ENCODE measurements at places on chromosomes 1 and 21.
A peak's percentile ranks its signal among the peaks of the same experiment; 100 is the strongest.

DNA sequence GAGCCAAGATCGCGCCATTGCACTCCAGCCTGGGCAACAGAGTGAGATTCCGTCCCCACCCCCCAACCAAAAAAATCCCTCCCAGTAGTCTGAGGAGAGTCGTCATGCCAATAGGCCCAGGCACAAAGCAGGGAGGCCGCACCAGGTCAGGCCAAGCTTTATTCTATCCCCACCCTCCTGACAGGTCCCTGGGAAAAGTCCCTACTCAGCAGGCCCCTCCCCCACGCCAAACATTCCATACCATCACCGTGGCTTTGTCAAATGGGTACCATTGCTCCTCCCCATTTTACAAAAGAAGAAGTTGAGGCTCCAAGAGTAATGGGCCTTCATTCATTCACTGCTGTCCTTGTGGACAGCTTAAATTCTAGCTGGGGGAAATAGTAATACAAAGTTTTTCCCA lies 5.3 kb downstream of the GPR3 start:
- DNase-seq = no peak

DNA sequence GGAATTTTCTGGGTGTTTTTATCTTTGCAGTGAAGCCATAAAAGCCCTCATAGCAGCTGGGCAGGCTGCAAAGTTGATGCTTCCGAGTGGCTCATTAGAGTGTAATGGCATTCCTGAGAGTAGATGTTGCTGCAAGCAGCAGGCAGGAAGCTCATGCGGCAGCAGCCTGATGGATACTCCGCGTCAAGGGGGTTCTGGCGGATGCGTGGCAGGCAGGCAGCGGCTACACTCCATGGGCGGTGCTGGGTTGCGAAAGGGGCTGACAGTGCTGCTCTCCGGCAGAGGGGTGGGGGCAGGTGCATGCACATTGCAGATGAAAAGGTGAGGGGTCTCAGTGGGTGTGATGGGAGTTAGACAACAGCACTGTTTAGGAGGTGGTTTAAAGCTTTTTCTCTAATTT lies 93.2 kb upstream of the AJAP1 start:
- DNase-seq = no peak

GRCh38 chr1:47192458-47193384 lies 2.9 kb upstream of the PDZK1IP1 start:
- DNase-seq = peak; percentile 30

GRCh38 chr1:246065592-246065991 lies 441.5 kb downstream of the SMYD3 start:
- no peak for DNase-seq

- no peak for DNase-seq
Observed at GRCh38 chr1:161073474-161074121, 3.9 kb upstream of the ARHGAP30 start.

DNA sequence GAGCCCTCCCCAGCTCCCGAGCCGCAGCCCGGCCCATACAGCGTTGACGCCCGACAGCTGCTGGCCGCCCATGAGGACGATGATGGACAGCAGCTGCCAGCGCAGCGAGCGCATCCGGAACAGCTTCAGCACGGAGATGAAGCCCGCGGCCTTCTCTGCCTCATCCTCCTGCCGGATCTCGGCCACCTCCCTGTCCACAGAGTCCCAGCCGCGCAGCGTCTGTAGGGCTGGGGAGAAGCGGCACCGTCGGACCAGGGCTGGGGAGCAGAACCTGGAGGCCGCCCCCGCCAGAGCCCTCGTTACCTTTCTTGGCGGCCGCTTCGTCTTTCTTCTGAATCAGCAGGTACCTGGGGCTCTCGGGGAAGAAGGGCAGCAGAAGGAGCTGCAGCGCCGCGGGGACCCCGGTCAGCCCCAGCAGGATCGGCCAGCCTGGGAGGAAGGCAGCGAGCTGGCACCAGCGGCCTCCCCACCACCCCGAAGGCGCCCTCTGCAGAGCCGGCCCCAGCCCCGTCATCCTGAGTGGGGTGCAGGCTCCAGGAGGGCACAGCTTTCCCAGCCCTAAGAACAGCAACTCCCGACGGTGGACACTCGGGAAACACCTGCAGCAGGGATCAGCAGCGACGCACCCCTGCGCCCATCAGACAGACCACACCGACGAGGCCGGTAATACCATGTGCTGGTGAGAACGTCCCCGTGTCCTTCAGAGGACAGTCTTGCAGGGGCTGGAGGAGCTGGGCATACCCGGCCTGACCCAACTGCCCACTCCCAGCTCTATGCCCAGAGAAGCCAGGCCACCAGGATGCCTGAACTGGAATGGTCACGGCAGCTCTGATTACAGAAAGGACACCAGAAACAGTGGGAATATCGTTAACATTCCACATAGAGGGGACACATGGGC lies 13.8 kb upstream of the SLC2A7 start:
- no peak for DNase-seq

DNA sequence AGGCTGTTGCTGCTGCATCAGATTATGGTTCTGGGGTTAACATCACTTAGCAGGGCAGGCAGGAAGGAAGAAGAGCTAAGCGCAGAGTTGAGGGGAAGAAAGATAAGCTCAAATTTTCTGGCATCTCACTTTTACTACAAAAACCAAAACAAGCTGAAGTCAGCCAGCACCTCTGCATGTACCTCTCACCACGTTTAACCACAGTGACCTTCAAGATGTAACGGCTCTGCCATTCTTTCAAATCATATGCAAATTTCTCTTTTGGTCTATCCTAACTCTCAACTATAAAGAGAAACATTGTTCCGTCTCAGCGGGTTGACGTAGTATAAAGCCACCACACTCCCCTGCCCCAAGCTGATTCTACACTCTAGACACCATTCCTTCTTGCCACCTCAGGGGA lies 154.4 kb downstream of the OMA1 start:
- no peak for DNase-seq

GRCh38 chr1:241525026-241525425 lies 5.5 kb upstream of the FH start:
- DNase-seq = no peak
